ENCODE measurements at places on chromosomes 13 and 19.

DNA sequence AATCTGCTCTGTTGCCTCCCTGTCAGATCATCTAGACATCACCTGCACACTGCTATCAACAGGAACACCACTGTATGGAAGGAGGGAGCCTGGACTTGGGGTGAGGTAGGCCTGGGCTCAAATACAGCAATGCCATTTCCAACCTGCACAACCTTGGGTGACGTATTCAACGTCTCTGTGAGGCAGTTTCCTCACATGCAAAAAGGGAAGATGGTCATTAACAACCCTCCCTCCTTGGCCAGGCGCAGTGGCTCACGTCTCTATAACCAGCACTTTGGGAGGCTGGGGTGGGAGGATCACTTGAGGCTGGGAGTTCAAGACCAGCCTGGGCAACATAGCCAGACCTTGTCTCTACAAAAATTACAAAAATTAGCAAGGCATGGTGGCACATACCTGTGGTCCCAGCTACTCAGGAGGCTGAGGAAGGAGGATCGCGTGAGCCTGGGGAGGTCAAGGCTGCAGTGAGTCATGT lies 13.1 kb downstream of the XRCC1 start:
- no peak for DNase-seq

GRCh38 chr13:111903143-111903542 lies 163.8 kb upstream of the SOX1 start:
- no peak for DNase-seq

- no peak for DNase-seq
These were observed 20.4 kb upstream of the SPRY2 start for GRCh38 chr13:80361298-80361697.

- DNase-seq = no peak
These were observed 10.2 kb downstream of the HNRNPM start for GRCh38 chr19:8455018-8455417.

DNA sequence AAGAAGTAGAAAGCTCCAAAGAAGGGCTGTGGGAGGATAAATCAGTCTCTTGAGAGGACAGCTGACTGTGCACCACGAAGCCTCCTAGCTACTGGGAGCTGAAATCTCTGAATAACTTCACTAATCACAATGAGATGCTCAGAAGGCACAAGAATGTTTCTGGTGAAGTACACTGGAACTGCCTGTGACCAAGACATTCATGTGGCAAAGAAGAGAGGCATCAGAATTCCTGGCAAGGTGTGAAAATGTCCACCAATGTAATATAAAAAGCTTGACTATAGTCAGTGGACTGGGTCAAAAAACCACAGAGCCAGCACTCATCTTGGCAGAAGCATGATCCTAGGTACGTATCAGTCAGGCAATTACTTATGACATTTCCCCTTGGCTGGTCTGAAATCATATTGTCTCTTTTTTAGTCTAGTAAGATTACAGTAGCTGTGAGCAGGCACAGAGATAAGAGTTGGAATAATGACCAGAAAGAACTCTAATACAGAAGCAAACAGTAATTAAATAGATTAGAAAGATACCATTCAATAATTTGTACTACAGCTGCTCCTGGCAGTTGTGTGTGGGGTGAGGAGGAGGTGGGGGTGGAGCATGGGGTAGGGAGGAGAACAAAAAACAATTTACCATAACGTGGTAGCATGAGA lies 434.7 kb downstream of the DIAPH3 start:
- no peak for DNase-seq

GRCh38 chr13:25923217-25924085 lies 128.4 kb downstream of the SHISA2 start:
- no peak for DNase-seq

DNA sequence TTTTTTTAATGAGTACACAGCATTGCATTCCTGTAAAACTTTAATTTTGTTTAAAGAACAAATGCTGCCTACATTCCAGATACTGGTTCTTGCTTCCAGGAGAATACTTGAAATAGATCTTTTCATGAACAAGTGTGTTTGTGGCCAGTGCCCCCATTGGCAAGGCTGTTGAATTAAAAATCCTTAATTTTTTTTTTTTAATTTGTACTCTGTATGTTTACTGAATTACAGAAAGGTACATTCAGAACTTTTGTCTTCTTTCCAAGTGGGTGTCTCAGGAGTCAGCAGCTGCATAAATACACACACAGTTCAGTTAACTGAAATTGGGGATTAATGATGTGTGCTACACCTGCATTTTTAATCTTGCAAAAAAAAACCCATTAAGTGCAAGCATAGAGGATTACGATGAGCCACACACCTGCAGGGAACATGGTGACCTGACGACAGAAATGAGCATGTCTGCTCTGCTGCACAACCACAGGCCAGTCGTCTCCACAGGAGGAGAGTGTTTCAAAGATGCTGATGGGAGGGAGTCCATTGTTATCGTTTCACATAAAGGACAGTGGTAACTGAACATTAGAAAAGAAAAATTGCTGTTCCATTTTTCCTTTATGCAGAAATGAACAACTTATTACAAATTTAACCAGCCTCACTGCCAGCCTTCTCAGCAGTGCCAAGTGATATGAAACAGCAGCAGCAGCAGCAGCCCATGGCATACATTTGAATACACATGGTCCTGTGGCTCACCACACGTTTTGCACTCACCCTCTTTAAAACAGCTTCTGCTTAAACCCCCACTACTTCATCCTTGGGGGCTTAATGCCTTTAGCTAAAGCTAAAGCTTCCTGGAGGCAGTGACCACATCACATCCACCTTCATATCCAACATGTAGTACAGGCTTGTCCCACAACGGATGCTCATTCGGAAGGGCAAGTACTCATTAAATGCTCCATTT lies 72.3 kb upstream of the RFC3 start:
- DNase-seq = no peak

- DNase-seq = no peak
These were observed 19.9 kb downstream of the ONECUT3 start for GRCh38 chr19:1773184-1773583.

- DNase-seq = no peak
These were observed 767 bp upstream of the GPR18 start for GRCh38 chr13:99258946-99259345.

DNA sequence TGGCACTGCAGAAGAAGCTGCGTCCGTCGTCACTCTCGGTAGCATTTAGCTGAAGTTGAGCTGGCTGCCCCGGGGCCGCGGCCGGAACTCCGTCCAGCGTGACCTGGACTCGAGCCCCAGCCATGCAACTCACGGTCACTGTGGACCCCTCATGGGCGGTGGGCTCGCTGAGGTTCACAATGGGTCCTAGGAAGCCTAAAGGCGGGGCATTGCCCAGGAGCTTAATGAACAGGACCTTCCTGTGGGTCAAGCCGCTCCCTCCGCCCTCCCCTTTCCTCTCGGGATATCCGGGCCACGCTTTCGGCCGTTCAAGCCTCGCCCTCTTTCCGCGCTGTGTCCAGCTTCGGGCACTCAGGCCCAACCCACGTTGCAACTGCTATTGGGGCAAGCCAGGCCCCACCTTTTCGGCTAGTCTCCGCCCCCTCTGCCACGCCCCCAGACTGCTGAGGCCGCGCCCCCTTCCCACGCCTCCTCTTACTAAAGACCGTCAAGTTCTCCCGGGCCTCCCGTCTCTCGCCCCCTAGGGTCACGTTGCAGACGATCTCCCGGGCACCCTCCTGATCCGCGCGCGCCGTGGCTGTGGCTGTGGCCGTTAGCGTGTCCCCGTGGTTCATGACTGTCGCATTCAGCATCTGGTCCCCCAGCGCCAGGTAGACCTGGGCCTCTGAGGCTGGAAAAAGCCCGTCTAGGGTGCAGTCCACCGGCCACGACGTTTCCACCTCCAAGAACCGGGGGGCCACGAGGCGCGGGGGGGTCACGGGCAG lies 1.4 kb upstream of the RAVER1 start:
- peak; percentile 88 for DNase-seq

- DNase-seq = no peak
These were observed 21.3 kb upstream of the MTRF1 start for GRCh38 chr13:41284512-41285288.

GRCh38 chr13:32176696-32177095 lies 138.5 kb downstream of the ZAR1L start:
- no peak for DNase-seq

DNA sequence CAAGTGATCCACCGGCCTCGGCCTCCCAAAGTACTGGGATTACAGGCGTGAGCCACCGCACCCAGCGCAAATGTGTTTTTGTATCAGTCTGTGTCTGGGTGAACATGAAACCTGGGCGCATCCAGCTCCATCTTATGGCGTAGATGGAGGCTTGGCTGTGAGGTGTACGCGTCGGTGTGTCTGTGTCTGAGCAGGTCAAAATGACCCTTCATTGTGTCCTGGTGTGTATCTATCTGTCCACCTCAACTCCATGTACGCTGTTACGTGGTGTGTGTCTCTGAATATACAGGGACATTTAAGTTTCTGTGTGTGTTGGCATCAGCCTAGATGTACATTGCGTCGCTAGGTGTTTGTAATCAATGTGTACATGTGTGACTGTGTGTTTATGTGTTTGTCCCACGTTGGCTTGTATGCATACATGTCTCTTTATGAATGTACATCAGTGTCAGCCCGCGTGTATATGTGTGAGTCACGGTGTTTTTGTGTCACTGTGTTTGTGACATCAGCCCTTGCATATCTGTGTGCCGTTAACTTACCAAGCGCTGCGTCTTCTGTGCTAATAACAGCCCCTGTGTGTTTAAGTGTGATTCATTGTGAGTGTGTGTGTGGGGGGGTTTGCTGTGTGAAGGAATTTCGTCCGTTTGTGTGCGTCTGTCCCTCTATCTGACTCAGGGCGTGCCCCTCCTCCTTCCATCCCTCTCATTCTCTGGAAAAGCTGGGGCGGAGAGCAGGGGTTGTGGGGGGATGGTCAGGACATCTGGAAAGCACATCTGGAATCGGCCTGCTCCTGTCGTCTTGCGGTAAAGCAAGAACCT lies 6.4 kb downstream of the AXL start:
- DNase-seq = no peak

GRCh38 chr13:112859128-112859816 lies 109.7 kb upstream of the MCF2L start:
- DNase-seq = no peak

Data from neuronal stem cell (in vitro differentiated cells).